IMR-90 (cell line): ENCODE measurements at places on chromosomes 12 and 14. TPM values are rescaled to one million over a fixed set of nuclear protein-coding genes. Genes with fewer than 3 reads are reported as not detected.
A peak's percentile ranks its signal among the peaks of the same experiment; 100 is the strongest.

KRT81 gene
- total RNA-seq = under 0.01 TPM in 2 replicates

SLC7A8 gene
- total RNA-seq = not detected in 2 replicates

CCDC196 gene
- not detected in 2 replicates for total RNA-seq

CD163 gene
- not detected in 2 replicates for total RNA-seq

- no peak for DNase-seq
Measured at GRCh38 chr14:89121968-89122620, 294.9 kb downstream of the FOXN3 start.

GRCh38 chr12:56658921-56659320 lies 13.1 kb upstream of the ATP5F1B start:
- no peak for DNase-seq

DNA sequence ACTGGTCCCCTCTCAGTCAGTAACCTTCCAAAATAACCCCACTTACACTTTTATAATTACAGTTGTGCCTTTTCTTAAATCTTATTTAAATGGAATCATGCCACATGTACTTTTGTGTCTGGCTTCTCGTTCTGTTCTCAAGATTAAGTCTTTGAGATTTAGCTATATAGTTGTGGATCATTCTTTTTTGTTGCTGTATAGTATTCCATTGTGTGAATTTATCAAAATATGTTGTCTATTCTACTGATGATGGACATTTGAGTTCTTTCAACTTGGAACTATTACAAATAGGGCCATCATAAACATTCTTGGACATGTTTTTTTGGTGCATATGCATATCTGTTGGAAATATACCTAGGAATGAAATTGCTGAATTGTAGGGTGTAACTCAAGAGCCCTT lies 9.0 kb downstream of the OAS3 start:
- DNase-seq = no peak

DNA sequence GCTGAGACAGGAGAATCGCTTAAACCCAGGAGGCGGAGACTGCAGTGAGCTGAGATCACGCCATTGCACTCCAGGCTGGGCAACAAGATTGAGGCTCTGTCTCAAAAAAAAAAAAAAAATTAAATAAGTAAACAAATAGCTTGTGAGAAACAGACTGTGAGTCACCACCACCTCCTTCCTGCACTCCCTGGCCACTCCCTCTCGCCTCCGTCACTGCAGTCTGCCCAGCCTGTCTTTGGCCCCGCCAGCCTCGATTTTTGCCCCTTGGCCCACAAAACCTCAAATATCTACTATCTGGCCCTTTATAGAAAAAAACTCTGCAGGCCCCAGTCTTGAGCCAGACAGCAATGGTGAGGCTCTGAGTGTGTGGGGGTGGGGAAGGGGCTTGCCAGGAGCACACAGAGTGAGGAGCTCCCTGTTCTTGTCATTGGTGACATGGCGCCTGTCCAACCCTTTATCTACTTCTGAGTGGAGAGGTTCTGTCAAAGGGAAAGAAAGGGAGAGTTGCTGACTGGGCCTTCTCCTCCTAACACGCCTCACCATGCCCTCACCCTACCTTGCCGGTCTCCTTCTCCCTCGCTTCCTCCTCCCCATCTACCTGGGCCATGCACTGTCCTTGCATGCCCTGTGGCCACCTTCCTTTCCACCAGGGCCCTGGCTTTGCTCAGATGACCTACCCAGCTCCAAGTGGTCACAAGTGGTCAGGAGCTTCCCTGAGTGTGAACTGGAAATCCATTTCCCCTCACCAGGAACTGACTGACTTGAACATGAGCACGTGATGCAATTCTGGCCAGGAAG lies 22.1 kb downstream of the LGMN start:
- DNase-seq = peak; percentile 89
